Heart left ventricle (tissue), 16 donors: ENCODE measurements at places on chromosomes 13 and 19. TPM values are rescaled to one million over a fixed set of nuclear protein-coding genes. Genes with fewer than 3 reads are reported as not detected.
A peak's percentile ranks its signal among the peaks of the same experiment; 100 is the strongest.

The SYNGR4 gene
- not detected for total RNA-seq

The MAP2K2 gene
- 107 TPM for total RNA-seq

- DNase-seq, result peak; percentile 67
Observed at GRCh38 chr19:14089662-14090508, 666 bp downstream of the SAMD1 start.

- no peak for DNase-seq
Observed at GRCh38 chr13:91426913-91427312, 28.5 kb downstream of the GPC5 start.
